ENCODE measurements at places on chromosomes 2 and 18.

DNA sequence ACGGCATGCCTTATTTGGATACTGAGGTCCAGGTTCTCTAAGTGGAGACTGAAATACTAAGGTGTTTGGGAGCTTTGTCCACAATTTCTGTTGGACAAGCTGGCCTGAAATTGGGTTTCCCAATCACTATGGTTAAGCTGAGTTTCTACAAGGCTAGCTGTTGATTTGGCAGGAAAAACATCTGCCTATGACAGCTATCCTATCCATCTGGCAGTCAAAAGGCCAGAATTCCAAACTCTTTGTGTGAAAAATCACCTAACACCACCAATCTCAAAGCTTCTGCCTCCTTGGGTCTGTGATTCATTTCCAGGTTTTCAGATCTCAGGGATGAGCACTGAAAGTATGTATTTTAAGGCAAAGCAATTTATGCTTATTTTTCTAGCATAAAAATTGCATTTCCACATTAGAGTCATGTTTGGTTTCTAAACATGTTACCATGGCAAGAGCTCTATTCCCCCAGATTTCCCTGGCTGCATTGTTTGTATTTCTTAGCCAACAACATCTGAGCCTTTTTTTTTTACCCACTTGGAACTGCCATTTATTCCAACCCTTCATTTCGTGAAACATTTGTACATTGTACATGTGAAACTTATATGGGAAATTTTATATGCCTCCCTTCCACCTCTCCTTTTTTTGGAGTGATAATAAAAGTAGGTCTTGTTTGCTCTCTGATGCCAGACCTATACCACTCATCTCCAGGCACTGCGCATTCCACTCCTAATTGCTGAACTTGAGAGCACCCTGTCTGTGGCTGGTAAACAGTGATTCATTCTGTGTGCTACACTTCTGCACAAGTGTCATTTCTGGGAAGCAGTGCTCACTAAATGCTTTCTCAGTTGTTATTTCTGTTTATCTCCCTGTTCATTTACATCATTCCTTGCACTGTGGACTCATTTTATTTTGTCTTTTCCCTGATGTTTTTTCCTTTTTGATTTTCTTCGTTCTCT is 15.9 kb upstream of the CCDC85A start:
- no peak for DNase-seq

GRCh38 chr2:192413812-192414681 is 219.3 kb upstream of the TMEFF2 start:
- DNase-seq, result no peak

DNA sequence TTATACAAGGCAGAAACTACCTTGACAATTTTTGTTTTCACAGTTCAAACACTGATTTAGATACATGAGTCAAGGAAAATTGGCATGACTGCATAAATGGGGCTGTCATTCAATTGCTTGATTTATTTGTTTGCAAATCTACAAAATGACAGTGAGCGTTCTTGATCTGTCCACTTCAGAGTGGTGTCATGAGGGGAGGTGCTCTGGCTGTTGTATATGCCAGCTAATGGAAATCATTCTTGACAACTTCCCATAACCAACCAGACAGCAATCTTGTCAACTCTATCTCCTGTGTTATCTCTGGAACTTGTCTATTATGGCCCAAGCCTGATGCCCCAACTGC is 120.6 kb upstream of the UGP2 start:
- DNase-seq, result no peak

GRCh38 chr2:53609551-53609950 is 158.1 kb upstream of the CHAC2 start:
- DNase-seq, result no peak

DNA sequence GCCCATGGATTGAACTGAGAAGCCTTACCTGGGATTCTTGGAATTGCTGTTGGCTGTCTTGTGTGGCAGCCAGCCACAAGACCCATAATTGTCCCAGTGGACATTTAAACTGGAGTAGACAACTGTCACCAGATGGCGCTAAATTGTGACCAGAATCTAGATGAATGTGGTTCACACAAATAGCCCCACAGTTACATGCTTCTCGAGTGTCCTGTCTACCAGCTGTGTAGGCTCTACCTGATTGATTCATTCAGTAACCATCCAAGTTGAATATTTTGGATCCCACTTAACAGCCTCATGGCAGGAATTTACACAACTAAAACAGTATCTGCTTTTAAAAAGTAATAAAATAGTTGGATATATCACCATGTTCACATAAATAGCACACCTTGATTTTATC is 73.2 kb downstream of the MAP4K4 start:
- DNase-seq, result no peak

DNA sequence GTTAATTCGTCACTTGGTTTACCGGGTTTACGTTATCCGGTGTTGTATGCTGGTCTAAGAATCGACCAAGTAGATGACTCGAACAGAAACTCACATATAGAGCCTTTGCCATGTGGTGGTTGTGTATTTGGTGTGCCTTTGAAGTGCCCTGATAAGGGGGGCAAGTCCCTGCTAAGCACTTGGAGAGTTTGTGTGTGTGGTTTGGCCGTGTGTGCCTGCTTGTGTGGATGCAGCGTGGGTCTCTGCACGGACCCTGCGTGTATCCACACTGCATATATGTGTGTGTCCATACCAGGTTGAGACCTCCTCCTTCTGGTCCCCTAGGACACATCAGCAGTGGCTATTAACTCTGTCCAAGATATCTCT is 2.4 kb upstream of the CELF4 start:
- no peak for DNase-seq

GRCh38 chr2:67917332-67918054 is 145.3 kb downstream of the C1D start:
- DNase-seq, result no peak

DNA sequence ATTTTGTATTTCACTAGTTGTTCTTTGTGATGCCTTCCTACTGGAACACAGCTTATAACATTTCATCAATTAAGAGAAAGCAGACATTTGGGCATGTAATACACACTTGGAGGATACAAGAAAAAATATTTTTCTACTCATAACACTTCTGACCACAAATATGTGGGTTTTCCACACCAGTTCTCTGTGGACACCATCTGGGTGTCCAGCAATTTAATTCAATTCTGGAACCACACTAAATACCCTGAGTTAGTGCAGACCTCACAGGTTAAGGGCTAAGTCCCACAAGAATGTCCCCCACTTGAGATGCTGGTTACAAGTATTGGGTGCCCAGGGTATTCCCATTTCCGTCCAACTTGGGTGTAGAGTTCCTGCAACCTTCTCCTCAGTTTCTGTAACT is 91.1 kb upstream of the SKOR2 start:
- DNase-seq, result no peak

DNA sequence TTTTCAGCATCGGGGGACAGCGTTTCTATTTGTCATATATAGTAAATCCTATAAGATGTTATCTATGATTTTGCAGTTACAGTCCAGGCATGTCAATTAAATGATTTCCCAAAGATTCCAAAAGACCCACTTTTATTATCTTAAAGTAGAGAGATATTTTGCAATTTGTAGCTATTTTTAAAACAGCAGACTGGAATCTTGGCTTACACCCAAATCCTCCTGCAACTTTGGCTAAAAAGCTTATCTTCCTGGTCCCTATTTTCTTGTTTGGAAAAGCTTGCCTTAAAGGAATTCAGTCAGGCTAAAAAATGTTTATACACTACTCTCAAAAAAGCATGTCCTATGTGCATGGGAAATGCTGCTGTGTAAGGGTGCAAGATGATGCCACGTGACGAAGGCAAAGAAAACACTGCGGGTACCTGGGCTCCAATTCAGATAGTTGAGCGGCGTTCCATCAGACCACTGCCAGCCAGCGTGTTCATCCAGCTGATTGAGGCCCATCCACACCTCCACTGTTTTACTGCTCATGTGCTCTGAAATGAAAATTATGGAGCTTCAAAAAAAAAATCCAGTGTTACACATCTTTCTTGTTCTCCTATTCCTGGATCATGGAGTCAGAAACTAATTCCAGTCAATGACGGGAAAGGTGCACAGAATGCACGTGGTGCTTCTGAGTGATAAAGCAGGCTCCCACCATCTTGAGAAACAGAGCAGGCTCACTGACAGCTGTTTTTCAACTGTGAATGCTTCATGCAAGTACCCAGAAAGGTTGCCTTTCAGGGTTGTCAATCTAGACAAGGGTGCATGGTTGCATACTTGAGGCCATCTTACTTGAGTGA is 33.8 kb downstream of the PLA2R1 start:
- no peak for DNase-seq

GRCh38 chr18:63244607-63245006 is 75.0 kb downstream of the BCL2 start:
- DNase-seq, result no peak

- no peak for DNase-seq
These were observed 65.9 kb upstream of the ITM2C start for GRCh38 chr2:230798769-230799399.

- no peak for DNase-seq
These were observed 14.5 kb downstream of the CERS6 start for GRCh38 chr2:168470320-168471162.

GRCh38 chr2:195322324-195322723 is 334.7 kb upstream of the SLC39A10 start:
- no peak for DNase-seq

DNA sequence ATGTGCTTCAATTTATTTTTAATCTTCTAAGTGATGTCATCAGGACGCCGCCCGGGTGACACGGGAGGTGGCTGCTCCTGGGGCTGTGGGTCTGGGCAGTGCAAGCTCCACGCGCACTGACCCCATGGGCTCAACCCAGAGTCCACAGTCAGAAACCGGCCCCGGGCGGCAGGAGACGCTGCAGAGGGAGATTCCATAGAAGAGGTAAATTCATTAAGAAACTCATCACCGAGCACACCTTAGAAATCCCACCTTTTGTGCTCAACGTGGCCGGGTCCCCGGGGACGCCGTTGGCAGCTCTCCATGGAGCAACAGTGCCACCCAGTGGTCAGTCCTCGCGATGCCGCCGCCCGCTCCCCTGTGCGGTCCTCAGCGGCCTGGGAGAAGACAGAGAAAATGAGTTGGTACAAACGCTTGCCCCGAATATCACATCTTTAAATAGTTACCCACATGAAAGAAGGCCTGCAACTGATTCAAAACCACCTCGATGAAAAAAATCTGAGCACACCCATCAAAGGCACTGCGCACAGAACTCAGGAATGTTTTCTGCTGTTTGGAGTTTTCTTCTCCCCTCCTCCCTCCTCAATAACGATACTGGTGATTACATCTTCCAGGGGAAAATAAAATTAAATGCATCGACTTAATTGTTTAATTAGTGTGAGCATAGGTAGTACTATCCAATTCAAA is 92.6 kb downstream of the CMPK2 start:
- peak; percentile 74 for DNase-seq

GRCh38 chr2:51441786-51442185 is 409.9 kb upstream of the NRXN1 start:
- no peak for DNase-seq

DNA sequence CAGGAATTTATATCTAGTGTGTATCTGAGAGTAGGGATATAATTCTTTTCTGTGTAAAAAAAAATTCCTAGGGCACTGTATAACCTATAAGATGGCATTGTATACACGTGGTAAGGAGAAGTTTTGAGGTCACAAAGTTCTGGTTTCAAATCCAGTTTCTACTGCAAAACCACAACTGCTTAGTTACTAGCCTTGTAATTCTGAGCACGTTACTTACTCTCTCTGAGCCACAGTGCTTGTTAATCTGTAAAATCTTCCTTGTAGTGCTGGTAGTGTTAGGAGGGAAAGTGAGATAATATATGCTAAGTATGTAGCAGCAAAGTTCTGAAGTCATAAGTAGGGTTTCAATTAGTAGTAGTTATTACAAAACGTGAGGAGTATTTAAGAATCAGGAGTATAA is 175.4 kb downstream of the SATB2 start:
- DNase-seq, result no peak

DNA sequence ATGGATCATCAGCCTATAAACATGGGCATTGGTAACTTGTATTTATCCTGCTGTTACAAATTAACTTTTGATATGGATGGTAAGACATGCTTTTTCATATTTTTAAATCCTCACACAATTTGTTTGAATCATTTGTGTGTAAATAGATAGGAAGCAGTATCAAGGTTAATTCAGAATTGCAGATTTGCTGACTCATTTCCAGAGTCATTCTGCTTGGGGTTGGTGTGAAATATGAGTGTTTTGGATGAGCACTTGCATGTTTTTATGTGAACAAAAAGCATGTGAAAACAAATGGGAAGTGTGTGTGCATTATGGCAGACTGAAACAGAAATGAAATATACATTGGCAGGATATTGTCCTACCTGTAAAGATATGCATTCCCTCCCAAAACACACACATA is 11.8 kb downstream of the CCDC85A start:
- DNase-seq, result no peak

DNA sequence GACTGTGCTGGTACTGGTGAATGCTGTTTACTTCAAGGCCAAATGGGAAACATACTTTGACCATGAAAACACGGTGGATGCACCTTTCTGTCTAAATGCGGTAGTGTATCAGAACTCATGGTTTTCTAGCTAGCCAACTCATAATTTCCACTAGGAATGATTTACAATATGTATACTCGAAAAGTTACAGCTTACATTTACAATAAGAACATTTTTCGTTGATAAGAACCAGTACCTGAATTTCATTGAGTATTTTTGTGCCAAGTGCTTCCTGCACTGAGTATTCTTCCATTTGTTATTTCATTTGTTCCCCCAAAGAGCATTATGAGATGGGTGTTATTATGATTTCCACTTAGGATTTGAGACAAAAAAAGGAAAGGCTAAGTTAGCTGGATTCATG is 21.9 kb downstream of the SERPINB12 start:
- no peak for DNase-seq

DNA sequence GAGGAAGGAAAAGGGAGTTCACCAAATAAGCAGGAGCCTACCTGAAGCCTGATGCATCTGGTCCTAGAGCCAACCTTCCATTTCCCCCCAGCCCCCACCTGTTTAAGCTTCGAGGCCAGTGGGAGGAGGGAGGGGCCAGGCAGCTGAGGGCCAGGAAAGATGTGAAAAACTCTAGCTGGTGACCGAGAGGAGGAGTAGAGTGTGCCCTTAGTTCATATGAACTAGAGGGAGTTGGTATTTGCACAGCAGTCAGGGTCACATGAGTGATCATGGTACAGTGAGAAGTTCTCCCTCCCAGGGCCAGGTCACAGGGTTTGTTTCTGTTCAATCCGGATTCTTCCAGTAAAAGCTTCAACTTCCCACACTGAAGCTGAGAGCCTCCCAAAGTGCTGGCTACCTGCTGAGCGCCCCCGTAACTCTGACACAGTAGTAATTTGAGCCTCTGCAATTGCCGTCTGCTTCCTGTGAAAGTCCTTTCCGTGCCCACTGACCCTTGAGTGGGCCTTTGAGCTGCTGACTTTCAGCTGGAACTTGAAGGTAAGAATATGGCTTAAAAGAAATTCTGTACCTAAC is at the start of gene SULT1C2:
Gene SULT1C2 (plus strand): TSS at position 362 of the 573 bp plus-strand sequence. CDS start 4,773 bp downstream, outside the sequence.
- DNase-seq, result no peak

- DNase-seq, result no peak
These were observed 67.9 kb upstream of the THOC1 start for GRCh38 chr18:335733-336132.

DNA sequence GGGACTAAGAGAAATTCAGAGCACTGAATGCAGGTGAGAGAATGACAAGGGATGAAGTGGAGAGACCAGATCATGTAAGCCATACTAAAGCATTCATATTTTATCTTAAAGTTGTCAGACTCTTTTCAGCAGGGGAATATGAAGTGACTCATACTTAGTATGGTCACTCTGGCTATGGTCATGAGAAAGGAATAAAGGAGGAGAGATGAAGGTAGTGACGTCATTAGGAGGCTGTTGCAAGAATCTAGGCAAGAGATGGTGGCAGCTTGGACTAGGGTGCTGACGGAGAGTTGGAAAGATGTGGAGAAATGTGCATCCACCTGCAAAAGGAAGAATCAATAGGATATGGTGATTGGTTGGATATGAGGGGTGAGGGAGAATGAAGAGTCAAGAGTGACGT is 203.2 kb upstream of the ACVR2A start:
- DNase-seq, result no peak

All from stimulated activated CD4-positive, alpha-beta T cell treated with anti-CD3 and anti-CD28 coated beads, TNF-alpha, amount 100 ng/mL, for 24 hours (primary cell).